ENCODE measurements at places on chromosomes 1 and 21.

DNA sequence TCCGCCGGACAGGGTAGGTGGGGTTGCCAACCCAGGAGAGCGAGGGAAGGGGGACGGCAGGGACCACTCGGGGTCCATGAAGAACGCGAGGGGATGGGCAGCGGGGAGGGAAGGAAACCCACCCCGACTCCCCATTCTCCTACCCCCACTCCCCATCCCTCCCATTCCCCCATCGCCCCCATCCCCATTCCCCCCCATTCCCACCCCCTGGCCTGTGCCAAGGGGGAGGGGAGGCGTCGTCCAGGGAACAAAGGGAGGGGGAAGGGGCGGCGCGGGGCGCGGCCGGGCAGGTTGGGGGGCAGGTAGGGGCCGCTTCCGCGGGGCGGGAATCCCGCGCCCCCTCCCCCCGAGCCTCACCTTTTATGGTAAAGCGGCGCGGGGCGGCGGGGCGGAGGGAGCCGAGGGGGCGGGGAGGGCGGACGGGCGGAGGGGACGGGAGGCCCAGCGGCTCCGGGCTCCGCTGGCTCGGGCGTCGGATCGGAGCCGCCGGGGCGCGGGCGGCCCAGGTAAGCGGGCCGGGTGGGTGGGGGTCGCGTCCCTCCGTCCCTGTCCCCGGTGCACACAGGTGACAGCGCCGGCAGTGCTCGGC lies at the start of gene FBLIM1:
Gene FBLIM1, plus strand, starts transcription at position 453 of the 589 bp plus-strand sequence. CDS start 6,189 bp downstream, outside the sequence.
- no peak for DNase-seq

GRCh38 chr1:51592711-51593110 lies 24.2 kb upstream of the OSBPL9 start:
- no peak for DNase-seq

DNA sequence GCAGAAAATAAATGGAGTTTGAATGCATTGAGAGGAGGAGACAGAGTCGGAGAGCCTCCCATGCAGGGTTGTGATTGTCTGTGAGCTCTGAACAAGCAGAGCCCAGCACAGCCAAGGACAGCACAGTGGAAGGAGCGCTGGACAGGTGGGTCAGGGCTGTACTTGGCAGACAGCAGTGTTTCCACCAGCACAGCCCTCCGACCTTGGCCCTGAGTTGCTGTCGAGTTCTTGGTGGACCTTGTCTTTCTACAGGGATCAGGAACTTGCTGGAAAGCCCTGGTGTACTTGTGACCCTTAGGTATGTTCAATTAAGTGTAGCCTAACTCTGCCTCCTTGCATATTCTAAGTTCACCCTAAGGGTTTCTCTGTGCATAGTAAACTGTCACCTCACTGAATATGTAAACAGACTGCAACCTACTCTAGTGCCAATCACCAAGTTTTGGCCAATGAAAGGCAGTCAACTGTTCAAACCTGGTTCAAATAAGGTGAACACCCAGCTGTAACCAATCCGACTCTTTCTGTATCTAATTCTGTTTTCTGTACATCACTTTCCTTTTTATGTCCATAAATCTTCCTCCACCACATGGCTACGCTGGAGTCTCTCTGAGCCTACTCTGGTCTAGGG lies 86.6 kb upstream of the SLC25A33 start:
- no peak for DNase-seq

DNA sequence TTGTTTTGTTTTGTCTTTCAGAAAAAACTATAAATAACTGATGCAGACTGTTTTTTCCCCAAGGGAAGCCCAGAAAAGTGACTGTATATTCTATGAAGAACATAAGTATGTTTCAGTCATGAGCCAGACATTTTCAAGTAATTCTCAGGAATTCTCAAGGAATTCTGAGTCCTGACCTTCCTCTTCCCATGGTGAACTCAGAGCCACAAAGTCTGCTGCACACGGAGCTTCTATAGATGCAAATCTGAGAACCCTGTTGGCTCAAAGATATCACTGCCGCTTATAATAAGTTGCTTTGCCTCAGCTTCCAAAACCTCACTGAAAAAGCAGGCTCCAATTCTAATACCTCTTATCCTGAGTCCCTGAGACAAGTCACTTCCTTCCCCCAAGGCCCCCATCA lies 418.5 kb upstream of the RUNX1 start:
- no peak for DNase-seq

DNA sequence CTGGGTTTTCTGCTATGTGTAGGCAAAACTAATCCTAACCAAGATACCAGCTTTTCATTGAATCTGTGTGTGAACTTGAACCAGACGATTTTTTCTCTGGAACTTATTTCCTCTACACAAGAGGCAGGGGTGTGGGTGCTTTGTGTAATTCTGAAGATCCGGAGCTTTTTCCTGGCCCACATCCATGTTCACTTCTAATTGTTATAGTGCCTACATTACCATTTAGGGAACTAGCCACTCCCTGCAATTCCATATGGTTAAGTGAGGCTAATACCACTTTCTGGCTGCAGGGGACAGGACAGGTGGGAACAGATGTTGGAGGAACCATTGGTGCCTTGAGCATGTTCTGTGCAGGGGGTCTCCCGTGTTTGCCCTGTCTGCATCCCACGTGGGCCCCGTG lies 83.4 kb upstream of the FMN2 start:
- no peak for DNase-seq

GRCh38 chr1:183783342-183783741 lies 21.6 kb upstream of the RGL1 start:
- DNase-seq: no peak

- no peak for DNase-seq
Measured at GRCh38 chr1:119878171-119878570, 18.1 kb downstream of the ADAM30 start.

DNA sequence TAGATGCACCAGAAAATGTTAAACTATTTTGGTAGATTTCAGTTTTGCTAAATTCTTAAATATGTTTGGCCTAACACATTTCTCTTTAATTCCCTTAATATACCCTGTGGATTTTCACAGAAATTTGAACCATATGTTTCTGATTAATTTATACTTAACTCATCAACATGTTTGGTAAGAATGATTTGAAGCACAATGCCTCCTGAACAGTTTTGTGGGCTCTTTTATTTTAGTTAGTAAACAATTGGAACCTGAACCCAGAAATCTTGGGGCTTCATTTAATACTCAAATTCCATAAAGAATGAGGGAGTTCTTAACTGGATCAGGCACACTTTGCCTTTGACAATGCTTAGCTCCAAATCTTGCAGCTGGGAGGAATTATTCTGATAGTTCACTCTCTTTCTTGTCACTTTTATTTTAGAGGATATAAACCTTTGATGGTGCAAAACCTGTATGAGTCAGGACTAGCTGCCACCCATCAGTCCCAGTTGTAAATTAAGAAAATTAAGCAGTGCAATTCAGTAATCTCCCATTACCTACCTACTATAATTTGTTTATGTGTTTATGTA lies 24.6 kb upstream of the LYPLAL1 start:
- DNase-seq: no peak

DNA sequence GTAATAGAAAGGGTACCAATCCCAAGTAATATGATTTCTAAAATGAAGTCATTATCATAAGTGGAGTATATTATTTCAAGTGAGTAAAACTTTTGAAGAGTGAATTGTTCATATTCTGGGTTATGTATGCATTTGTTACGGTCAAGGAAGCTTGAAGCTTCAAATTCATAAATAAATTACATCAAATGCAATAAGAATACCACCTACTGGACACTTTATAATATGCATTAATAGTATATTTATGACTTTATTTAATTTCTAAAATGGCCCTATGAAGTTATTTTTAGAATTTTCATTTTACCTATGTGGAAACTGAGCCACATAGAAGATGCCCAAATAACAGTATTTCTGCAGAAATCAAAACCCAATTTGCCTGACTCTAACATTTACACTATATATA lies 260.6 kb downstream of the SMYD3 start:
- no peak for DNase-seq

DNA sequence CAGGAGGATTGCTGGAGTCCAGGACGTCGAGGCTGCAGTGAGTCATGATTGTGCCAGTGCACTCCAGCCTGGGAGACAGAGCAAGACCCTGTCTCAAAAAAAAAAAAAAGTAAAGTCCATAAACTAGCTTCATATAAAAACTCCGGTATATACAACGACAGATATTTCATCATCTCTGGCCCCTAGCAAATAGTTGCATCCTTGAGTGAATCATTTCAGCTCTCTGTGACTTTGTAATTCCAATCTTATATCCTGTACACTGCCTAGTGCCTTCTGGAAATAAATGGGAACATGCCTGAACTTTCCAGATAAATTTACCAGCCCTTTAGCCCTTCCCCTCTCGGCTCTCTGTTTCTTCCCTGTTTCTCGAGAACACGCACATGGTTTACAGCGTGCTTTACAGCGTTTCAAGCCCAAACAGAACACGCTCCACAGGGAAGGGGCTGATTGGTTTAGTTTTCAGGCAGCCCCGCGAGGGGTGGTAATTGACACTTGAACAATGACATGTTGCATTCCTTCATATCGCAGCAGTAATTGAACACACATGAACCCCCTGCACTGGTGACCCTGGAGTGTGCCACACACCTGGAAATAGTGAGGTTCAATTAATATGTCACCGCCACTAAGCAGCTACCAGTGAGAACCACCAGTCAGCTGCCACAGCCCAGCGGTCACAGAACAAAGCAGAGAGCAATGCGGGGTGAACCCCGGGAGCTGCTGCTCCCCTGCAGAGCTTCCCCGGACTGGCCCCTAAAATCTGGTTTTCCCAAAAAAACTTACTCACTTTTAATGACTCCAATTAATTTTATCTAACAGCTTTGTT lies 35.7 kb upstream of the SIM2 start:
- no peak for DNase-seq

GRCh38 chr1:196407358-196408051 lies 200.7 kb downstream of the KCNT2 start:
- no peak for DNase-seq

GRCh38 chr21:32392299-32392879 lies 423 bp downstream of the URB1 start:
- no peak for DNase-seq

- DNase-seq: no peak
Measured at GRCh38 chr1:218585511-218586184, 240.5 kb downstream of the TGFB2 start.

DNA sequence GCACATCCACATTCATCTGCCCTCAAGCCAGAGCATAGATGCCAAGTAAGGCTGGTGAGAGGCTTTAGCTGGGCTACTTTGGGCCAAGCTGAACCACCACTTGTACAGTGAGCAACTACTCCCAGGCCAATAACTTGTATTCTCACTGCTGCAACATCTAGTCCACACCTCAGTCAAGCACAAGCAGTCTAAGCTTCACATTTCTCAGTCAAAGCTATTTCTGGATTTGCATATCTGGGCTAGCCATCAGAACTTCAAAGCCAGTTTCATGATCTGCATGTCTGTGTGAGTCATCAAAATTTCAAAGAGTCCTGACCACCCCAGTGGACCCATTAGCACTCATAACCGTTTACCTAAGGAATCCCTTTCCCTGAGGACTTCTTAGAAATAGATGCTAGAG lies 77.7 kb upstream of the DIRAS3 start:
- no peak for DNase-seq

DNA sequence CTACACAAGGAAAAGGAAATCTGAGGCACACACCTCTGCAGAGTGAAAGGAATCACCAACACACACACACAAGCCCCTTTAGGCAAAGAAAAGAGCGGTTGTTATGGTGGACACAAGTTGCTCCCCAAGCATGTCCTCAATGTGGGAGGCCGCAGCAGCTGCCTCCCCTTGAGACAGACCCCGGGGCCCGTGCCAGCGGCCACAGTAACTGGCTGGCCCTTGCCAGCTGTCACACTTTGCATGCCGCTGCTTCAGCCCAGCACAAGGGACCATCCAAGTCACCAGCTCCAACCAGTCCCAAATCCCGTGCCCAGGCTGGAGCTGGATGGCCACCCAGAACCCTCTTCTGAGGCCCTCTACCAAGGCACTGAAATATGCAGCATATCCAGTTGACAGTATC lies 2.9 kb upstream of the OLIG1 start:
- no peak for DNase-seq

- DNase-seq: no peak
Measured at GRCh38 chr1:184031409-184032107, 6.0 kb downstream of the COLGALT2 start.

DNA sequence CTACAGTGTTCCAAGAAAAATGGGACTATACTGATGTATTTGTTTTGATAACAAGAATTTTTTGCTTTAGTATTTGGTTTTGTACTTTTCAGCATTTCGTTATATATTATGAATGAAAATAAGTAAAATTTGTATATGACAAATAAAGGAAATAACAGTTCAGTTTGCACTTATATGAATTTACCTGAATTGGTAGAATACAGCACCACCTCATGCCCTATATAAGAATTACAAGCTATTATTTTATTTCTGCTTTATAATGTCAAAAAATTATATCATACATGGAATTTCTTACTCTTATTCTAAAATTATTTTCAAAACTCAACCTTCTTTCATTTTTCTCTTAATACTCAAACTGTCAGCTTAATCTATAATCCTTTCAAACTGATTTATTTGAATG lies 14.6 kb downstream of the EFCAB7 start:
- no peak for DNase-seq

GRCh38 chr1:84869720-84870119 lies 23.3 kb downstream of the LPAR3 start:
- DNase-seq: no peak

- DNase-seq: no peak
Measured at GRCh38 chr21:40667967-40668366, 179.0 kb downstream of the DSCAM start.

- no peak for DNase-seq
Measured at GRCh38 chr1:187883356-187883755, 1054.6 kb downstream of the PLA2G4A start.

DNA sequence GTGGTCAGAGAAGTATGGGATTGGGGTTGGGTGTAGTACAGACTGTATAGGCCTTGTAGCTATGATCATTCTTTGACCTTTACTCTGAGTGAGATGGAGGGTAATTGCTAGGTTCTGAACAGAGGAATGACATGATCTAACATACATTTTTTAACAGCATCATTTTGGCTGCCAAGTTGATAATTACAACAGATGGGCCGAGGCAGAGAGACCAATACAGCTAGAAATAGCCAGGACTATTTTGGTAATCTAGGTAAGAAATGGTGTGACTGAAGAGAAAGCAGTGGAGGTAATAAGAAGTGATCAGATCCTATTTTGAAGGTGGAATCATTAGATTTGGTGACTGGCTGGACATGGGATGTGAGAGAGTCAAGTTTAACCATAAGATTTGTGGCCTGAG lies 43.5 kb downstream of the RPAP2 start:
- DNase-seq: no peak

GRCh38 chr1:182641561-182641960 lies 37.4 kb upstream of the RGS16 start:
- DNase-seq: no peak

DNA sequence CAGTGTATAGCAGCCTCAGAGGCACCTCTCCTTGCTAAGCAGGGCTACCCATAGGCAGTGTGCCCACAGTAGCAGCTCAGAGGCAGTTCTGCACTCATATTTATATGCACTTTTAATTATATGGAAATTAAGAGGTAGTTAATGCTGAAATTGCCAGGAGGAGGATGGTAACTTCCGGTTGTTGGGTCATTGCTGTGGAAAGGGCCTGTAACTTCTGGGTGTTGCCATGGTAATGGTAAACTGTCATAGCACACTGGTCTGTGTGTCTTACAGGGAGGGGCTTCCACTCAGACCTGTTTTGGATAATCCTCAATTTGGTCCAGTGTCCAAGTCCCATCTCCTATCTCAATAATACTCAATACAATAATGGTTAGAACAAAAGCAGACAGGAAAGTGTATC lies 7.6 kb downstream of the CFH start:
- no peak for DNase-seq

Measured in activated naive CD8-positive, alpha-beta T cell treated with anti-CD3 and anti-CD28 coated beads for 36 hours (primary cell).